IPS DF 6.9 (cell line): ENCODE measurements at places on chromosomes 5 and 9.

DNA sequence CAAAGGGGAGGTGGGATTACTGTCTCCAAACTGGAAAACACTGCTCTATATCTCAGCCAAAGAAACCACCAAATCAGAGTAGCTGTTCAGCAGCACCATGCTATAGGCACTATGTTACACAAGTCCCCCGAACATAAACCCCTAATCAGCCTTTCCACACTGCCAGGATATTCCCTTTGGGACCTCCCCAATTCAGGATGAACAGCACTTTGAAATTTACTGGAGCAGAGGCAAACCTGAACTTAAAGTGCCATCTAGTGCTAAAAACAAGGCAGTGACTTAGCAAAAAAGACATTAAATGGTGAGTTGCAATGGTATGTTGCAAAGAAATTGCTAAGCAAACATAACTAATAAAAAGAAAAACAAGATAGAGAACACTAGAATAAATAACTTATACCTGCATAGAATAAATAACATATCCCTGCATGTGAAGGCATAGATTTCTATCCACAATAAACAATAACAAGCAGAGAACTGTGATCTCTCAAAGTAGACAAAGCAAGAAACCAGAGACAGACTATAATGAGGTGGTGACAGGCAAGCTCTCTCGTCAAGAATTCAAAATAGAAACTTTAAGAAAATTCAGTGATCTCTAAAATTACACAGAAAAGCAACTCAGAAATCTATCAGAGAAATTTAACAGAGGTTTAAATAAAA, 584.4 kb upstream of the ACO1 start:
- DNase-seq: no peak

- peak; percentile 31 for DNase-seq
Observed at GRCh38 chr5:35815089-35815936, 41.4 kb upstream of the IL7R start.

GRCh38 chr5:111776913-111777781, 20.2 kb upstream of the NREP start:
- no peak for DNase-seq

GRCh38 chr9:78097541-78097940, 65.9 kb upstream of the GNAQ start:
- DNase-seq: no peak

- no peak for DNase-seq
Observed at GRCh38 chr9:98852961-98853360, 45.5 kb downstream of the GALNT12 start.

DNA sequence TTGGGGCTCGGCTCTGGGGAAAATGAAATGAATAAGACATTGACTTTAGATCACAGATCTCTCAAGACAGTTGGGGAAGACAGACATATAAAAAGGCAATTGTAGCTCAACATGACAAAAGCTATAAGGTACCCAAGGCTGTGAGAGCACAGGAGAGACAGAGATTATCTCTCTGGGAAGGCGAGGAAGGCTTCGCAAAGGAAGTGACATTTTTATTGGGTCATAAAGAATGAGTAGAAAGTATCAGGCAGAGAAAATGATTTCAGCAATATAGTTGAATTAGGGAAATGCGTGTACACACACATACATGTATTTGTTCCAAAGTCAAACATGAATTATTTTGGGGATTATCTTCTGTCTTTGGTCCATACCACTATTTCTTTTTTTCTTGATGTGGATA, 381.8 kb upstream of the ADAMTSL1 start:
- DNase-seq: no peak

- no peak for DNase-seq
Observed at GRCh38 chr5:2818936-2819335, 67.5 kb upstream of the IRX2 start.

DNA sequence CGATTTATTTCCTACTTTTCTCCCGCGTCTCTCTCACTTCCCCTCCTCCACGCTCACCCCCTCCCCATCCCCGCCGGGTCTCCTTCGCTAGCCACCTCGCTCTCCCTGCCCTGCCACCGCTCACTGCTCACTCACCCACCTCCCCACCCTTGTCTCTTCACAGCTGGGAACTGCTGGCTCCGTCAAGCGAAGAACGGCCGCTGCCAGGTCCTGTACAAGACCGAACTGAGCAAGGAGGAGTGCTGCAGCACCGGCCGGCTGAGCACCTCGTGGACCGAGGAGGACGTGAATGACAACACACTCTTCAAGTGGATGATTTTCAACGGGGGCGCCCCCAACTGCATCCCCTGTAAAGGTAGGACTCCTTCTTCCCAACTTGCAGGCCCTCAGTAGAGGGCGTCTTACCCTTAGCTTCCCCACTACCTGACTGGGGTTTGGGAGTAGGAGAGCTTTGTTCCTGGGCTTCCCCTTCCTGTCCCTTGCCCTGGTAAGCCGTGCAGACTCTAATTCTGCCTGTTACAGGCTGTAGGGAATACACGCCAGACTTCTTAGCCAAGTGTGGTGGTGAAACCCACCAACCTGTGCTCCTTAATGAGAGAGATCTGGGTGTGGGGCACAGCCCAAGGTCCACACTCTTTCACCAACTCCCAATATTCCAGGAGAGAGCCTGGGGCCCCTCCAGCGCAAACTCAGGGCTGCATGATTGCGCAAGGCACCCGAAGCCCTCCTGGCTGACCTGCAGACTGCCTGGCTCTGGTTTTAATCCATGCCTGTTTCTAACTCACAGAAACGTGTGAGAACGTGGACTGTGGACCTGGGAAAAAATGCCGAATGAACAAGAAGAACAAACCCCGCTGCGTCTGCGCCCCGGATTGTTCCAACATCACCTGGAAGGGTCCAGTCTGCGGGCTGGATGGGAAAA, 2.5 kb downstream of the FST start:
- no peak for DNase-seq

DNA sequence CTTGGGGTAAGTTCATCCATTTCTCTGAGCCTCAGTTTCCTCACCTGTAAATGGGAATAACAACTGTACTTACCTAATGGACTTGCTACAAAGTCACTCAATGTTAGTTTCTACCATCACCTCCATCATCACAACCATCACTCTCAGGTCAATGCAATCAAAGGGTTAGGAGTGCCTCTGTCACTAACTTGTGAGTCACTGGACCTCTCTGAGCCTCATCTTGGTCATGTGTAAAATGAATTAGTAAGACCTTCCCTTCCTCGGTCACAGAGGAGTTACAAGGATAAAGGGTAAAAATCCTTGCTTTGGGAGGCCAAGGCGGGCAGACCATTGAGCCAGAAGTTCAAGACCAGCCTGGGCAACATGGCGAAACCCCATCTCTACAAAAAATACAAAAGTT, 12.8 kb downstream of the FABP6 start:
- no peak for DNase-seq

GRCh38 chr5:147901599-147902039, 4.7 kb downstream of the C5orf46 start:
- DNase-seq: no peak
